ENCODE measurements at places on chromosomes 2 and 18.
A peak's percentile ranks its signal among the peaks of the same experiment; 100 is the strongest.

- peak; percentile 33 for DNase-seq
Measured at GRCh38 chr2:107062599-107063220, 176.7 kb upstream of the ST6GAL2 start.

GRCh38 chr2:171084128-171084527, 76.6 kb downstream of the TLK1 start:
- DNase-seq: no peak

DNA sequence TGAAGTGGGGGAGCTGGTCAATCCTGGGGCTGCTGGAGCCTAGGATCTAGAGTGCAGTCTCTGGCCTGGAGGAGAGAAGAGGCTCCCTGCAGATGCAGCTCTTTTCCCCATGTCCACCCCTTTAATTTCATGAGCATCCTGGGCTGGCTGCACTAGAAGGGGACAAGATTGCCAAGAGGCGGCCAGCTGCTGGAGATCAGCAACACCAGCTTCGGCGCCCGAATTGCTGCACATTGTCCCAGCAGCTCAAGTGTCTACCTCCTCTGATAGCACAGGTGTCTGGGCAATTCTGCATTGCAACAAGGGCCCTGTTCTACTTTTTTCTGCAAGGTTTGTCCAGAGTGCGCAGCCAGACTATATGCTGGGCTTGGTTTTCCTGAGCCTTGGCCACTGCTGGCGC, 125.7 kb downstream of the AGAP1 start:
- no peak for DNase-seq

DNA sequence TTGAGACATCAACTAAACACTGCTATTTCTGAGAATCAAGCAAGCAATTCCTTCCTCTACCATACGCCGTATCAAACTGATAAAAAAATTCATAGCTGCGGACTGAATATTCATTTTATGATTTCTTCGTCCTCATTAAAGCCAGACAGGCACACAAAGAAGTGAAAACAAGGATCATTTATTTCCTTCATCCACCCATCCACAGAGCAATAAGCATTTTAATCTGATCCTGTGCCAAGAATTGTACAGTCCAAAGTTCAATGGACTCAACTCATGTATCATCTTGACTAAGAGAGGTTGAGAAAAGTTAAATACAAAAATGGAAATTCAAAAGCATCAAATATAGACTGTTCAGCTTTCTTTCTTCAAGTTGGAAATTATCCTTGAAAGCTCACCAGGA, 19.7 kb upstream of the SNTG2 start:
- no peak for DNase-seq

GRCh38 chr2:234269769-234270204, 219.3 kb downstream of the SPP2 start:
- no peak for DNase-seq

- DNase-seq: no peak
Measured at GRCh38 chr2:144567745-144568144, 47.8 kb upstream of the ZEB2 start.

GRCh38 chr2:11128243-11128951, 26.9 kb upstream of the SLC66A3 start:
- no peak for DNase-seq
